ENCODE measurements at places on chromosomes 6 and 20.

- no peak for DNase-seq
Measured at GRCh38 chr6:14754751-14755513, 490.9 kb upstream of the JARID2 start.

- DNase-seq, result peak; percentile 35
Measured at GRCh38 chr6:113128661-113129060, 728.5 kb upstream of the MARCKS start.

GRCh38 chr6:151108548-151108947 lies 131.2 kb upstream of the AKAP12 start:
- DNase-seq, result no peak

DNA sequence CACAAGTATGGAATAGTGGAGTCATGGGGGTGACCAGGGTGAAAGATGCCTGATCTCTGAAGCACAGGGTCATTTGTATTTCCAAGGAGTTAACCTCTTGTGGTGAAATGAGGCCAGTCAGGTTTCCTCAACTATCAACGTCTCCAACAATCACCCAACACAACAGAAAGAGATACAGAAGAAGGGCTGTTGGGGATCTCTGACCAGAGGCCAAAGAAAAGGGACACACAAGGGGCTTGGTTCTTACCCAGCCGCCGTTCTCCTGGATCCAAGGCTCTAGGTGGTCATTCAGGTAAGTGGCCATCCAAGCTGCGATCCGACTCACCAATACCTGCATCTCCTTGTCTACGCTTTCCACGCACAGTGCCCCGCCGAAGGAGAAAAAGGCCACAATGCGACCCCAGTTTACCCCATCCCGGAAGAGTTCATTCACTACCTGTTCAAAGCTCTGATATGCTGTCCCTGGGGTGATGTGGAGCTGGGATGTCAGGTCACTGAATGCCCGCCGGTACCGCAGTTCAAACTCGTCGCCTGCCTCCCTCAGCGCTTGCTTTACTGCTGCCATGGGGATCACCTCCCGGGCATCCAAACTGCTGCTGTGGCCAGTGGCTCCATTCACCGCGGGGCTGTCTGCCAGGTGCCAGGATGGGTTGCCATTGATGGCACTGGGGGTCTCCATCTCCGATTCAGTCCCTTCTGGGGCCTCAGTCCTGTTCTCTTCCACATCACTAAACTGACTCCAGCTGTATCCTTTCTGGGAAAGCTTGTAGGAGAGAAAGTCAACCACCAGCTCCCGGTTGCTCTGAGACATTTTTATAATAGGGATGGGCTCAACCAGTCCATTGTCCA lies 1.0 kb downstream of the BCL2L1 start:
- peak; percentile 51 for DNase-seq

- no peak for DNase-seq
Measured at GRCh38 chr6:6218759-6219085, 101.7 kb downstream of the F13A1 start.

GRCh38 chr20:38434301-38434741 lies 807 bp downstream of the SNHG17 start:
- peak; percentile 47 for DNase-seq

DNA sequence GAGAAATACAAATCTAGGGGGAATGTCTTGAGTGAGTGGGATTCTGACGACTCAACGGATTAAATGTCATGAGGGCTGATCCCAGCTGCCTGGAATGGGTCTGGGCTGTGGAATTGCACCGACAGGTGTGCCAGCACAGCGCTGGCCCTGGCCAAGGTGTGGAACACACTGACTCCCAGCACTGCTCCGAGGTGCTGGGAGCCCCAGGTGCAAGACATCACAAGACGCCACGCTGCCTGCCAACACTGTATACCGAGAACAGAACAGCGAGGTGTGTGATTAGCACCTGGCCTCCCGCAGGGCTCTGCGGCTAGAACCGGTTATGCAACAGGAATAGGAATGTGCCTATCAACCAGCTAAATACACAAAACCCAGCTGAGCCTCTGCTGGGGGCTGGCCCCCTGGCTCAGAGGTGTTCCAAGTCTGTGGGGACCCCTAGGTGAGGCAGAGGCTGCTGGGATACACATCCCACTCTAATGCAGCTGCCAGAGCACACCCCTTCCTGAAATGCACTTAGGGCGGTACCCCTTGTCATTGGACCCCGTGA lies 24.8 kb upstream of the APMAP start:
- no peak for DNase-seq

- DNase-seq, result no peak
Measured at GRCh38 chr20:37198932-37199660, 19.7 kb upstream of the MROH8 start.

DNA sequence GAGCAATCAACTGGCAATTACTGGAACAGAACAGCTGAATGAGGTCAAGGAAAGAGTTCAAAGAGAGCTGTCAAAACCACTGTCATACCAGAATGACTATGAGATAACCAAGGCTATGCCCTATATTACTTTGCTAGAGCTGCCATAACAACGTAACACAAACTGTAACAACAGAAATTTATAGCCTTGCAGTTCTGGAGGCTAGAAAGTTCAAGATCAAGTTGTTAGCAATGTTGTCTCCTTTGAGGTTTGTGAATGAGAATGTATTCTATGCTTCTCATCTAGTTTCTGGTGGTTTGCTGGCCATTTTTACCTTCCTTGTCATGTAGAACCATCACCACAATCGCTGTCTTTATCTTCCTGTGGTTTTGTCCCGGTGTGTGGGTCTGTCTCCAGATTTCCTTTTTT lies 1323.0 kb upstream of the GJE1 start:
- no peak for DNase-seq

GRCh38 chr6:148968771-148969602 lies 222.2 kb downstream of the UST start:
- DNase-seq, result no peak

GRCh38 chr6:156662025-156662445 lies 115.1 kb upstream of the ARID1B start:
- no peak for DNase-seq

- no peak for DNase-seq
Measured at GRCh38 chr20:46948081-46948480, 53.4 kb downstream of the EYA2 start.

- no peak for DNase-seq
Measured at GRCh38 chr6:107987805-107988204, 29.8 kb upstream of the SEC63 start.

GRCh38 chr6:104771258-104771832 lies 88.4 kb downstream of the HACE1 start:
- no peak for DNase-seq

GRCh38 chr6:134623401-134623800 lies 305.5 kb upstream of the SGK1 start:
- no peak for DNase-seq

DNA sequence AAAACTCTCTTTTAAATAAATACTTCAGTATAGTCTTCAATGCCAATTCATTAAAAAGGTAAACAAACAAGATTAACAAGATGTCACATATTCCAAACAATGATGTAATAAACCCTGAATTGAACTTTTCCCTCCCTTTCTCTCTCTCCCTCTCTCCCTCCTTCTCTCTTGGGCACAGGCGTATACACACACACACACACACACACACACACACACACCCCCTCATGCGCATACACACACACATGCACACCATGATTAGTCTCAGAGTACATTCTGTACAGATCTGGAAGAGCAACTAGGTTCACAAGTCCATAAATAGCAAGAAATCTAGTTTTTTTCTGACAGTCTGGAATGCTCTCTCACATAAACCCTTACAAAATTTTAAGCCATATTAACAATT lies 128.3 kb downstream of the DST start:
- no peak for DNase-seq

GRCh38 chr6:72677740-72678139 lies 55.9 kb downstream of the KCNQ5 start:
- DNase-seq, result no peak

DNA sequence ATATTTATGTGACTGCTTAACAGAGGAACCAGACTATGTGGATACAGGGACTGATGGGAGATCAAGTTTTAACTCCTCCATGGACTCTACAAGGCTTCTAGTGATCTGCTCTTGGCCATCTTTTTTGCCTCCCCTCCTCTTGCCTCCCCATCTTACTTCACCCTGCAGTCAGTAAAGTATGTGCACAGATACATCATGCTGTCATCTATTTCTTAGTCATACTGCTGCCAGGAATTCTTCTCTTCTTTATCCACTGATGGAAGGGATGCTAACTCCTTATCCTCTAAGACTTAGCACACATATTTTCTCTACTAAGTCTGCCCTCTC lies 27.6 kb upstream of the FAM83C start:
- DNase-seq, result no peak

- DNase-seq, result no peak
Measured at GRCh38 chr6:52610745-52611355, 34.0 kb upstream of the TRAM2 start.

- DNase-seq, result no peak
Measured at GRCh38 chr20:50189681-50190250, 864 bp upstream of the CEBPB start.

GRCh38 chr20:7850775-7851490 lies 89.3 kb downstream of the HAO1 start:
- no peak for DNase-seq

- DNase-seq, result no peak
Measured at GRCh38 chr6:2565499-2565898, 185.2 kb downstream of the MYLK4 start.

DNA sequence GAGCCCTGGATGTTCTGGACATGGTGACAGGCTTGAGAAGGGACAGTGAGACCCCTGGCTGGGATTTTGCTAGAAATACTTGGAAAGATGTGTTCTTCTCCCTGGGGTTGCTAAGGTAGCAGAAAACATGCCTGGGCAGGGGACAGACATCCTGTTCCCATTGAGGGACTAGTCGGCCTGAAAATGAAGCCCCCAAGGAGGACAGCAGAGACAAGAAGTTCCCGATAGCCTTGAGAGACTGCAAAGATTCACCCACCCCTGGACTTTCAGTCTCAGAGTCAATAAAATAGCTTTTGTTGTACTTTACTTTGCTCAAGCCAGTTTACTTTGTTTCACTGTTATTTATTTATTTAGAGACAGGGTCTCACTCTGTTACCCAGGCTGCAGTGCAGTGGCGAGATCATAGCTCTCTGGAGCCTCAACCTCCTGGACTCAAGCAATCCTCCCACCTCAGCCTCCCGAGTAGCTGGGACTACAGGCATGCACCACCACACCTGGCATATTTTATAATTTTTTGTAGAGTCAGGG lies 28.4 kb downstream of the ATP9A start:
- no peak for DNase-seq

- no peak for DNase-seq
Measured at GRCh38 chr6:56695702-56696101, 53.0 kb upstream of the DST start.

GRCh38 chr20:5608442-5609161 lies 141.6 kb upstream of the SHLD1 start:
- DNase-seq, result no peak

DNA sequence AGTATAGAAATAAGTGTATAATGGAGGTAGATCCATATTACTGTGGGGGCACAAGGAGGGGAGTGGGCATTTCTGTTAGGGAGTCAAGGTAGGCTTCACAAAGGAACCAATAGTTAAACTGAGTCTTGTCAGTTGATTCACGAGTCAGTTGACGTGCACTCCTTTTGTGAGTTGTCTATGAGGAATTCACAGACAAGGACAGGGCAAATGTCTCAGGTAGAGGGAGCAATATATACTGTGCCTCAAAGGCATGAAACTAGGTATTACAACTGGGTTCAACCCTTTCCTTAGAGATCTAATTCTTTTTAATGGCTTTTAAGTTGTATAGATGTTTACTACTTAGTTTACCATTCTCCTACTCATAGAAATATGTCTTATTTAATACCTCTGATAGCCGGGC lies 11.0 kb downstream of the TMEM14C start:
- no peak for DNase-seq

- no peak for DNase-seq
Measured at GRCh38 chr20:32798046-32798981, 21.4 kb upstream of the MAPRE1 start.

DNA sequence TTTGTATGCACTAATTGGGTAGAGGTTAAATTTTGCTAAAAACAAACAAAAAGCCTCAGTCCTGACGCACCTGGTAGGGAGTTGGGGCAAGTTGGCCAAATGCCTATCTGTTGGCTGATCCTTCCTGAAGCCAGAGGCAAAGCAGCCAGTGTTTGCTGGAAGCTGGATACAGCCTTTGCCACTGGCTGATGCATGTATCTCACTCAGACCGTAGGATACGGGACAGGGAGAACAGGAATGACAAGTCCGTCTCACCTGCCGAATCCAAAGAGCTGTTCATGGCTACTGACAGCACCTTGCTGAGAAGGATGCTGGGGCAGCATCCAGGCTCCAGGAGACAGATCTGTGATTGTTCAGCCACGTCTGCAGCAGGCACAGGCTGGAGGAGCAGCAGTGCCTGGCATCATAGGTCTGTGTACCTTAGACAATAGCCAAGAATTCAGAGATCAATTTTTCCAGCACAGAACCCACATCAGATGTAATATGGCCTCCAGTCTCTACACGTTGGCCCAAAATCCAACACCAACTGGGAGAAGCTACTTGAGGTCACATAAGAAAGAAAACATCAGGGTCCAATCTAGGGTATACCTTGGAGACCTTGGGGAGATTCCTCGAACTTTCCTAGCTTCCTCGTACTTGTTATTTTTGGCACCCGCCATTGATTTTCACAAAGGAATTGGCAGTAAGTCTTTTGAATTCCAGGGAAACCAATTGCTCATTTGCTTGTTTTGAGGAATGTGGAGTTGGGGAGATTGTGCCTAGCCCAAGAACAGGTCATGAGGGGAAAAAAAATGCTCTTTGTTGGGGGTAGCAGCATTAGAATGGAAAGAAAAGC lies 108.5 kb upstream of the ARMC2 start:
- no peak for DNase-seq

DNA sequence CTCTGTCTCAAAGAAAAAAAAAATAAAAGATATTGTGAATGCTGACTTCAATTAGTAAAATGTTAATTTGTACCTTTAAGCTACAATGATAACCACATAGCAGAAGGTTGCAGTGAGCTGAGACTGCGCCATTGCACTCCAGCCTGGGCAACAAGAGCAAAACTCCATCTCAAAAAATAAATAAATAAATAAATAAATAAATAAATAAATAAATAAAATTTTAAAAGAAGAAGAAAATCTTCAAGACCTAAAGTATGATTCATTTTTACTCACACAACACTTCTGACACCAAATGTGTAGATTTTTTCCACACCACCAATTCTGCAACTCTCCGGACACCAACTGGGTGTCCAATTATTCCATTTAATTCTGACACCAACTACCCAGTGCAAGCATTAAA lies 28.8 kb upstream of the MBOAT1 start:
- no peak for DNase-seq
